ENCODE measurements at places on chromosomes 2 and 18. TPM values are rescaled to one million over a fixed set of nuclear protein-coding genes. Genes with fewer than 3 reads are reported as not detected.

DNA sequence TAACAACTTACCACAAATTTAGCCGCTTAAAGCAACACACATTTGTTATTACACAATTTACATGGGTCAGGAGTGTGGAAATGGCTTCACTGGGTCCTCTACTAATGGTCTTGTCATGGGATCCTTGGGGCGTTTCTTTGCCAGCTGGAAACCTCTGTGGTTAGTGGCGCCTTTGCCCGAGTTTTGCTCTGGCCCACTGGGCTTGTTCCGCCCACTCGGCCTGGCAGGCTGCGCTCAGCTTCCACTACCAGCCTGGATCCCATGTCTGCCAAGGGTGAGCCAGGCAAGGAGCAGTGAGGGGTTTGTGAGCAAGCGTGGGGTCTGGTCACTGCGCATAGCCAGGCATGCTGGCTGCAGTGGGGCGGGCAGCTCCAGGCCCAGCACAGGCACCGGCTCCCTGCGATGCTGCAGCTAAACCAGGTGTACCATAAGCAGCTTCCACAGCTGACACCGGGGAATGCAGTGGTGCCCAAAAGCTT lies 16.2 kb upstream of the MBD2 start:
- DNase-seq: no peak

DNA sequence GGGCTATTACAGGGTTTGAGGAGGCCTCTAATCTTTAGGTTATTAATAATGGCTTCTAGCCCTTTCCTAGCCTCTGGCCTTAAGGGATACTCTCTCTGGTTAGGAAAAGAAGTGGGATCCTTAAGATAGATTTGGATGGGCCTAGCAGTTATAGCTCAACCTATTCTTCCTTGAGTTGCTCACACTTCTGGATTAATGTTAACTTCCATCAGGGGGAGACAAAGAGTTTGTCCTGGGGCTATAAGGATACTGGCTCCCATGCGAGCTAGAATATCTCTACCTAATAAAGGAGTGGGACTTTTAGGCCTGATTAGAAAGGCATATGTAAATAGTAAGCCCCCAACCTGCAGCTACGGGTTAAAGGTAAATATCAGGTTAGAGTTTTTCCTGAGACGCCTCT lies 14.3 kb upstream of the PTH2R start:
- DNase-seq: no peak

GRCh38 chr2:10273215-10274175 lies 29.2 kb upstream of the HPCAL1 start:
- no peak for DNase-seq

- no peak for DNase-seq
Measured at GRCh38 chr18:48358868-48359267, 50.3 kb downstream of the ZBTB7C start.

DNA sequence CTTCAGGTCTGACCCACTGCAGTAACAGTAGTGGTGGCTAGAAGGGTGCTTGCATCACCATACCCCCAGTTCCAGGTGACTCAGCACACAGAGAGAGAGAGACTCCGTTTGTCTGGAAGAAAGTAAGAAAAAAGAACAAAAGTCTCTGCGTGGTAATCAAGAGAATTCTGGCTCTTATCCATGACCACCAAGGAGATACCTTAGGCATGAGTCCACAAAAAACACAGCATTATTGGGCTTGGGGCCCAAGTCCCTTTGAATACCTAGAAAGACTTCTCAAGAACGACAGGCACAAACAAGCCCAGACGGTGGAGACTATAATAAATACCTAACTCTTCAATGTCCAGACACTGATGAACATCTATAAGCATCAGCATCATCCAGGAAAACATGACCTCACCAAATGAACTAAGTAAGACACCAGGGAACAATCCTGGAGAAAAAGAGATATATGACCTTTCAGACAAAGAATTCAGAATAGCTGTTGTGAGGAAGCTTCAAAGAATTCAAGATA lies 21.7 kb upstream of the BAZ2B start:
- DNase-seq: no peak

The GAD1 gene
- total RNA-seq: 0.13 TPM

The FHL2 gene
- total RNA-seq: 115 TPM

The RGPD3 gene
- total RNA-seq: 0.20 TPM

Data from pulmonary artery endothelial cell (primary cell).